Natural killer cell (primary cell): ENCODE measurements at places on chromosomes 1 and 21. TPM values are rescaled to one million over a fixed set of nuclear protein-coding genes. Genes with fewer than 3 reads are reported as not detected.
A peak's percentile ranks its signal among the peaks of the same experiment; 100 is the strongest.

Gene HSPA6
- total RNA-seq = 6.5 TPM

Gene FAM151A
- total RNA-seq = not detected

DNA sequence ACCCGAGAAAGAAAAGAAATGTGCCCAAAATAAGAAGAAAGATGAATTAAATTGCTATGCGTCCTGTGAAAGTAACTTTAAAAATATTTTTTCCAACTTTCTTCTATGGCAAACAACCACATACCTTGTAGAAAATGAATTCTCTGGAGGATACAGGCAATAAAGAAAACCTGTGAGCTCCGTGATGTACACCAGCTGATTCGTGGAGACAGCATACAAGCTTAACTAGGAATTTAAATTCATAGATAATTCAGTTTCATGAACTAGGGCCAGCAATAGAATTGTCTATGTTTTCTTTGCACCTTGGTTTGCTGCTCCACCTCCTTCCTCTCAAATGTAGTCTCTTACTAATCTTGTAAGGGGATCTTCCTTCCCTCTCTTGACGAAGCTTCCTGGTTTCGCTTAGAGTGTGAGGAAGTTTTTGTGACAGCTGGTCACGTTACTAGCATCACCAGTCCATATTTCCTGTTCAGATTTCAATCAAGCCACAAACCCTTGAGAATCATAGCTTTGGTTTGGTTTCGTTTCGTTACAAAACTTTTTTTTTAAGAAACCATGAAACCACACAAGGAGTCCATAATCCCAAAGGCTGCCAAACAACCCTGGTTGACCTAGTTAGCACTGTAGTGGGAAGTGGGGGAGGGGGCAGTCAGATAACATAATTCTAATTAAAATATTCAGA is 35.8 kb downstream of the GREM2 start:
- H3K4me3 ChIP-seq = peak overlapping the region; percentile 7
- H3K36me3 ChIP-seq = no peaks in the 10 kb centered on the region
- H3K4me1 ChIP-seq = peaks cover 5% of the 10 kb centered on the region
- peak overlapping the region; percentile 73 for H3K27ac ChIP-seq
- no peak for DNase-seq
- no peaks in the 10 kb centered on the region for H3K27me3 ChIP-seq

DNA sequence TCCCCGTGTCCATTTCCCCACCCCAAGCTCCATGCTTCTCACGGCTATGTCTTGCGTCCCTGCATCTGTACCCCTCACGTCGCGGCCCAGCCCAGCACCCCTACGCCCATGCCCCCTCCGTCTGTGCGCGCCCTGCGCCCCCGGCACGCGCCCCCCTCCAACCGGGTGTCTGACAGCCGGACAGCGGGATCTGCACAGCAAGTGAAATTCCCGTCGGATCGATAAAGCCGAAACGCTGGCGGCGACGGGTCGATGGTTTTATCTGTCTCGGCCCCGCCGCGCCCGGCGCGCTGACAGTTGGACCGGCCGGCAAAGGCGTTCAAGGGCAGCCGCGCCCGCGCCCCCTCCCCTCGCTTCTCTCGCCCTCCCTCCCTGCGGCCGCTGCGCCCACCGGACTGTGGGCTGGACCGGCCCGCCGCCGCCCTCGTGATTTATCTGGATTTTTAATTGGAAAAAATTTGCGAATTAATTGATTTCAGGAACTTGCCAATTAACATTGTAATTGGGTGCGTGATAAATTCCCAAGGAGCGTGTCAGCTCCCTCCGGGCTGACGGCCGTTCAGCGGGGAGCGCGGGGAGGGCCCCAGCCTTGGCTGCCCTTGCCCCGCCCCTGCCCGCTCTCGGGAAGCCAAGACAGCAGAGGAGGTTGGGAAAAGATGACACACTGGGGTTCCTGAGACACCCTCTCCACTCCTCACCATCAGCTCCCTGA is 57.1 kb downstream of the TMEM53 start:
- no peak overlapping the region for H3K27ac ChIP-seq
- no peak for DNase-seq
- no peak overlapping the region for H3K4me3 ChIP-seq
- H3K4me1 ChIP-seq = no peaks in the 10 kb centered on the region
- no peaks in the 10 kb centered on the region for H3K27me3 ChIP-seq
- no peaks in the 10 kb centered on the region for H3K36me3 ChIP-seq
